ENCODE measurements at places on chromosomes 7 and 10.

DNA sequence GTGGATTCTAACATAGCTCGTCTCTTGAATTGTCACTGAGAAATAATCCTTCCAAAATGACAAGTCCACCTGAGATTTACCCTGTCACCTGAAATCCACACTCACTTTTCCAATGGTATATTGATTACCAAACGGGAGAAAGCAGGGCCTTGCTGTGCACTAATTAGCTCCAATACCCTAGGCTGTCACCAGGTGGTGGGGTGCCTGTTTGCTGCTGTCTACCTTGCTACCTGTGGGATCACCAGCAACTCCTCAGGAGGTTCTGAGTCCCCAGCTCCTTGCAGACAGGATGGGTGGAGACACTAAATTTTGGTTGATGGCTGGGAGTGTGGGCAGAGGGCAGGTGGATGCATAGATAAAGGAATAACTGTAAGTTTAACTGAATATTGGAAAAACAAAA, 237.2 kb upstream of the ZNF32 start:
- DNase-seq = no peak

- no peak for DNase-seq
These were observed 101.2 kb downstream of the RGS10 start for GRCh38 chr10:119441151-119441821.

- DNase-seq = no peak
These were observed 1.1 kb downstream of the VWC2 start for GRCh38 chr7:49774459-49775064.

- DNase-seq = no peak
These were observed 683.1 kb downstream of the NRG3 start for GRCh38 chr10:82558014-82558607.

GRCh38 chr10:62259456-62259855, 9.2 kb downstream of the RTKN2 start:
- DNase-seq = no peak

DNA sequence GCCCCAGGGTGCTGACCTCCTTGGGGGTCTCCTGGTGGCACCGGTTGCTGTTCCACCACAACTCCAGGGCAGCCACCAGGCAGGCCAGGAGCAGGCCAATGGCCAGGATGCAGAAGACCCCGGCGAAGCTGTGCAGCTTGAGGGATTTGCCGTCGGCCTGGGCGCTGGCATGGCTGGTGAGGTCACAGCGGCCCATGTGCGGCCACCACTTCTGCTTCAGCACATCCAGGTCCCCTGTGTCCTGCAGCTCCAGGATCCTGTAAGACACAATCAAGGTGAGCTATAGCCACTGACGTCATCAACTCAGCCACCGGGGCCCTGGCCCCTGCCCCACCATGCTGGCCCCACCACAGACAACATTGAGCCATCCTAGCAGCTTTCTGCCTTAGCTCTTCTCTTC, 753.2 kb downstream of the GRID1 start:
- DNase-seq = no peak

- no peak for DNase-seq
These were observed 144.9 kb downstream of the EGFR start for GRCh38 chr7:55163733-55164132.

DNA sequence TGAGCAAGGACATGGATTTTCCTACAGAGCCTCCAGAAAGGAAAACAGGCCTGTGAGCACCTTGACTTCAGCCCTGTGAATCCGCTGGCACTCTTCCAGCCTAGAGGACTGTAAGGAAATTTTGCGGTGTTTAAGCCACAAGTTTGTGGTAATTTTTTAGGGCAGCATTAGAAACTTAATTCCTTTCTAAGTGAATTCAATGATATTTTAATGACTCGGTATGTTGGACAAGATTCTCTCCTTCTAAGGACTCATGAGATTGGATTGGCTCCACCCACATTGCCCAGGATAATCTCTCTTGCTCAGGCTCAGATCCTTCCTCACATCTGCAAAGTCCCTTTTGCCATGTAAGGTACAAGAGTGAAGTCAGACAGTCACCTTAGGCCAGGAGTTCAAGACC, 4.5 kb downstream of the LYZL2 start:
- DNase-seq = no peak

DNA sequence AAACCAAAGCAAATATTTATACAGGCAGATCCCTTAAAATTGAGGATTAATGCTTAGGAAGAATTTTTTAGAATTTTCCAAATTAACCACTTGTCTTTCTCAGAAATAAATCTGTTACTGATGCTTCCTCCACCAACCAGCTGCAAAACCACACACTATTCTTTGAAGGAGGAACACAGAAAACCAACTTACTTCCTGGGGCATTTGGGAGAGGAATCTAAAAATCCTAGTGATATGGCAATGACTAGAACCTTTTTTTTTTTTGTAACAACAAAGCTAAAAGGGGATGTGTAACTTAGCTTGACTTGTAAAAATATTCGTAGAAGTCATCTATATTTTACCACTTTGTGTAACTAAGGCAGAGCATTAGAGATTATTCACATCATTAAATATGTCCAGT, 5.1 kb upstream of the TM9SF3 start:
- no peak for DNase-seq

DNA sequence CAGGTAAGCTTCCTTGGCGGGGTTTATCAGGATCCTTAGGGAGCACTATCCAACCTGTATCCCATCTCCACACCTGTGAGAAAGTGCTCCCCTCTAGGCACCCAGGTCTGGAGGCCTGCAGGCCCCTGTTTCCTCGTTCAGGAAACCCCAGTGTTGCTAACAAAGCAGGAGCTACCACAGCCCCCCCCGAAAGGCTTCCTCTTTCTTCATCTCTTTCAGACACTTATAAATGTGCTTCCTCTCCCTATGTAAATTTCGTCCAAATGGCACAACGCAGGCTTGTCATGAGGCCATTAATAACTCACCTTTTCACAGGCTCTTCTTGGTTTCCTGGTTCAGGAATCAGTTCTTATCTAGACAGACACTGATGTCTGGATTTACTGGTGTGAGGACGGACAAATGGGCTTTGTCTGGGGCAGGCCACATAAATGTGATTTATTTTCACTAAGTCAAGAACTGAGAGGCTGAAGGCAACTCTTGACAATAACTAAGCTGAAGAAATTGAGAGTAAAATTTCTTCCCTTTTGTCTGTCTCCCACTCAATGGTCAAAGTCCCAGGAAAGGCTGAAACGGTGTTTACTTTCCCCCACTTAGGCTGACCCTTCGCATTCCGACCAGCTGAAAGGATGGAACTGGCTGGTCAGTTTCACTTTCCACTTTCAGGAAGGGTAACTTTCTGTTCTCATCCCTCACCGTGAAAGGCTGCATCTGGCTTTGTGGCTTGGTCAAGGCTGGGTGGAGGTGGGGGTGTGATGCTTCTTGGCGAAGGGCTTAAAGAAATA, 46.8 kb downstream of the PIK3AP1 start:
- no peak for DNase-seq

- no peak for DNase-seq
These were observed 428.4 kb downstream of the ARL4A start for GRCh38 chr7:13115855-13116254.

GRCh38 chr10:69629519-69629896, 539 bp upstream of the FAM241B start:
- no peak for DNase-seq

GRCh38 chr10:125708971-125709503, 10.5 kb upstream of the EDRF1 start:
- no peak for DNase-seq

GRCh38 chr10:6600224-6600987, 20.3 kb upstream of the PRKCQ start:
- no peak for DNase-seq

DNA sequence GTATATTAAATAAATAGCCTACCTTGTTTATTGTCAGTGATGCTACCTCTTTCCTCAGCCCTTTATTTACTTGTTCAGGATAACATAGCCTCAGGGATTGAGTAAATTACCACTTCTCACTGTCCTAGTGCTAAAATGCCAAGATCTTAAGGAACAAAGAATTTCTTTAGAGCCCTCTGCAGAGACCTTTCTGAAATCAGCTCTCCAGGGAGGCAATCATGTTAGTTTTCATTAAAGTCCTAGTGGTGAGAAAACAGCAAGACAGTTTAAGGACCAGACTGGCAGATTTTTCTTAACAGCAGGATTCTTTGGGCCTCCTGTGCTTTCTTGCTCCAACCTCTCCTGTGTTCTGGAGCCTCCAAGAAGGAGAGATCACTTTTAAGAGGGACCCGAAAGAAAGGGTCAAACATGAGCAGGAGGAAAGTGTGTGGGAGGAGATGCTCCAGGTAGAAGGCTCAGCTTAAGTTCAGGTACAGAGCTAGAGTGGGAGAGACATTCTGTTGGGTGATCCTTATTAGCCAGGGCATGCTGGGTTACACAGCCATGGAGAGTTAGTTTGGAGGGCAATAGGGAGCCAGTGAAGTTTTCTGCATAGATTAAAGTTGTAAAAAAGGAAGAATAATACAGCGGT, 1.2 kb upstream of the PLCE1 start:
- DNase-seq = no peak

DNA sequence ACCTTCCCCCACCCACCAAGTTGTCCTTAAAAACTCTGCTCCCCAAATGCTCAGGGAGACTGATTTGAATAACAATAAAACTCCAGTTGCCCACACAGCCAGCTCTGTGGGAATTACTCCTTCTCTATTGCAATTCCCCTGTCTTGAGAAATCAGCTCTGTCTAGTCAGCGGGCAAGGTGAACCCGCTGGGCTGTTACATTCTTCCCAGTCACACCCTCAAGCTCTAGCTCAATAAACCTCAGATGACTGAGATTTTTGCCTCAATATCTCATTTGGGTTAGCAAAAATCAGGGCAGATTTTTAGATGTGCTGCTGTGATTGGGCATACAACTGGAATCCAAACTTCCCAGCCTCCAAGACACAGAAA, 32.9 kb downstream of the SVOPL start:
- no peak for DNase-seq

DNA sequence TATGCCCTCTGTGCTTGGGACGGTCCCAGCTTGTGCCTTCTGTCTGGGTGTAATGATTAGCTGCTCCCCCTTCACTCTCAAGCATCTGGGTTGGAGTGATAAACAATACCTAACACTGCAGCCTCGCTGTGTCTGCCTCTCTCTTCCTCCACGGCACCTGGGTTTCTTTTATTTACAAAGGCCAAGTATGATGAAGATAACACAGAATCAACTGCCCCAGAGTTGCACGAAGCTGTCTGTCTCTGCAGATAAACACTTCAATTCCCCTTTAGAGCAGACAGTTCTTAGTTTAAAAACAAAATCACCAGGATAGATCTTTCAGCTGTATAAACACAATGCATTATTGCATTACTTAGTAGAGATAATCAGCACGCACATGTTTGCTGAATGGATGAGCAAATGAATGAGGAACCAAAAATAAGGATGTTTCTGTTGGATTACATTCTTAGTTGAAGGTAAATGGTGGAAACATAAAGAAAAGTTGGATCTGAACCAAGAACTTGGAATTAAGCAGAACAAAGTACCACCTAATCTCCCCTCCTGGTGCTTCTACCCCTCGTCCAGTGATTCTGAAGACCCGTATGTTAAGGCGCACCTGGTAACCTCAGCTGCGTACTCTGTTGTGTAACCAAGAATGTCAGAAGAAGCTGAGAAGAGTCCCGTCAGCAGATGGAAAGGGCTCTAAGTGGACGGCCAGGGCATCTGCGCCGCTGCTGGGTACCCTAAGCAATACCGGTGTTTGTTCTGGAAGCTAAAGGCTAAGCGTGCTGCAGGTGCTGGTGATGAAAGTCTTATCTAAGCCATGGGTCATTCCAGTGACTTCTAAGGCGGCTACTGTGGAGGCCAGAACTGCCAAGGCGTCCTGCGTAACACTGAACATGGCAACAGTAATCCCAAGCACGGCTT, 26.6 kb downstream of the INSIG1 start:
- DNase-seq = no peak

GRCh38 chr7:28984631-28985030, 26.5 kb upstream of the TRIL start:
- no peak for DNase-seq

- DNase-seq = no peak
These were observed 26.5 kb upstream of the TMEM254 start for GRCh38 chr10:80051993-80052392.

GRCh38 chr10:78292982-78293865, 259.6 kb downstream of the RPS24 start:
- no peak for DNase-seq

DNA sequence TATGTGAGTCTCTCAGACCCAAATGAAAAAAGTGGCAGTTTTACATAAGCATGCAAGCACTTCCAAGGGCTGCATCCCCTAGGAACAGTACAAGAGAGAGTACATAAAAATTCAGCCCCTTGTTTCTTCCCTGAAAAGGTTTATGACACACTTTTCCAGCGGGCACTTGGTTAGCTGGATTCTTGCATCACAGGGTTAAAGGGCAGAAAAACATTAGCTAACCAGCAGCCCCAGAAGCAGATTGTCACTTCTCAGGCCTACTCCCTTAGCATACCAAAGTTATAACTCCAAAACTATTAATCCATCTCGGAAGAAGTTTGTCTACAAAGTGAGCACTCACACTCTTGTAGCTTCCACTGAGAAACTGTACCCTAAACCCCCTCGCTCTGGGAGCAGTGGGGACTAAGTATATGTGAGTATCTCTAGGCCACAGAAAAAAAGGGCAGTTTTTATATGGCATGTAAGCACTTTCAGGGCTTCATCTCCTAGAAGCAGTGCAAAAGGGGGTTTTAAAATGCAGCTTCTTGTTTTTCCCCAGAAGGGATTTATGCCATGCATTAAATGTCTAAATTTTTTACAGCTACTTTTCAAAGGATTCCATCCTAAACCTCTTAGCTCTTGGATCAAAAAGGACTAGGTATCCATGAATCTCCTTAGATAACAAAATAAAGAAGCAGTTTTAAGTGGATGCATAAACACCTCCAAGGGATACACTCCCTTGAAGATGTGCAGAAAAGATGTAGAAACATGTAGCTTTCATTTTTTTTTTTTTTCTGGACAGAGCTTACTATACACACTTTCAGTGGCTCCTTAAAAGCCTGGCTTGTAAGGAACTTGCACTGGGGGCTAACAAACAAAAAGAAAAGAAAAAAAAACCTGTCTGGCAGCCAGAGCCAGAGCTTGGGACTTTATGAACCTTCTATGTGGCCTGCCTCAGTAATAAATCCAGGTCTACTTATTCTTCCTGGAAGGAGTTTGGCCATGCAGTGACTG, 956.7 kb downstream of the CCSER2 start:
- no peak for DNase-seq

DNA sequence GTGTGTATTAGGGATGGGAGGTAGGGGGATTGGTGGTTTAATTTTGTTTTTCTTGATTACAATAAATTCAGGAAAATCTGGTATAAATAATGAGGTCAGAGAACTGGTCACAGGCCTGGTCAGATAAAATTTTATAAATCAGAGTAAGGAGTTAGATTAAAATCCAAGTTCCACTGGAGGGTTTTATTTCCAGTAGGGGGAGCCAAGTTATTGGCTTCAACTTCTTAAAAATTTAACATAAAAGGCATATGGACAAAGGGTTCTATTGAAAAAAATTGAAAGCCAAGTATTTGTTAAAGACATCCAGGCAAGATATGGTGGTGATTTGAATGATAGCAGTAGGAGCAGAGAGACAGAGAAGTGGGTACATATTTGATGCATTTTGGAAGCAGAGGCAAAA, 763.3 kb downstream of the SORCS1 start:
- no peak for DNase-seq

GRCh38 chr10:80684259-80684658, 146.6 kb downstream of the SH2D4B start:
- no peak for DNase-seq
